ENCODE measurements at places on chromosomes 6 and 20.

DNA sequence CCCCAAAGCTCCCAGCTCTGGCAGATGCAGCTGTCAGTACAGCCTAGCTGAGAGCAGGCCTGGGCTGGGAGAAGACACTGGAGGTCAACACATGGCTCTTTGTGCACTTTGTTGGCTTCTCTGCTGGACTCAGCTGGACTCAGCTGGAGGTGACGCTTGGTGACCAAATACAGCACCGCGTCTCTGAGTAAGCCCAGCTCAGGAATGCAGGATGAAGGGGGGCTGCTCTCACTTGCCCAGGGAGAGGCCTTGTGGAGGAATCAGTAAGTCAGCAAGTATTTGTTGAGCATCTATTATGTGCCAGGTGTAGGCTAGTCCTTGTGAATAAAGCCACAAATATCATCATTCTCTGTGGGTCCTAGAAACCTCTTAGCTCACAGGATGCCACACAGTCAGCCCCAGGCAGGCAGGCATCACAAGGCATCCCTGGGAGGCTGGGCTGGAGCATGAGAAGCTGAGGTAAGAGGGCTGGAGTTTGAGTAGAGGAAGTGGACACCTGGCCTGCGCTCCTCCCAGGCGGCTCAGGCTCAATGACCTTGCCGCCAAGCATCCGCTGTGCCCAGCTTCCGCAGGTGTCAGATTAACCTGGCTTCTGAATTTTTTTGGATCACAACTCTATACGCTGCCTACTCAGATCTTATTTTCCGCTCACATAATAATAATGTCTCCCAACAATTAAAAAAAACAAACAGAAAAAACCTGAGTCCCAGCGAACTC lies 95.4 kb downstream of the TMEM170B start:
- no peak for DNase-seq

DNA sequence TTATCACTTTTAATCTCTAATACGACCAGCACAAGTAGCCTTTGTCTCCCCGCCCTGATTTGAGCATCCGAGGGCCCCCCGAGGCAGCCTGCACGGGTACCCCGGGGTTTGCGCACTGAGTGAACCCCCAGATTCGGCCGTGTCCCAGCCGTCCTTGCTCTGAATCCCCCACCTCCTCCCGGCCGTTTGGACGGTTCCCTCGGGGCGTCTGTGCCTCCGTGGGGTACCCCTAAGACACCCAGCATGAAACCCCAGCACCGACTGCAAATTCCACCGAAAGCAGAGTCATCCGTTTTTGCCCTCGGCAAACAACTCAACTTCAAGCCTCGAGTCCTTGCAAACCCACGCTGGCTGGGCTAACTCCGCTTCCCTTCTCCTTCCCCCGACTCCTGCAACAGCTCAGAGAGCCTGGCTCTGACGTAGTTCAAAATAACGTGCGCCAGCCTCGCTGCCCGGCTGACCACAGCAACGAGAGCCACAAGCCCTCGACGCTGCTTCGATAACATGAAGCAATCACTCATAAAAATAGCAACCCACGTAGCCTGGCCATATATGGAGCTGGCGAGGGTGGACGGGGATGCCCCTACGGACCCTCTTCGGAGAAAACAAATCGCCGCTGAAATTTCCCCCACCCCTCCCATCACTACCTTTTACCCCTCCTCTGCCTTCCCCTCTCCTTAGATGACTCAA lies 764 bp upstream of the SNAP25 start:
- DNase-seq = no peak

GRCh38 chr20:36856691-36857635 lies 19.0 kb upstream of the TLDC2 start:
- DNase-seq = peak; percentile 69

DNA sequence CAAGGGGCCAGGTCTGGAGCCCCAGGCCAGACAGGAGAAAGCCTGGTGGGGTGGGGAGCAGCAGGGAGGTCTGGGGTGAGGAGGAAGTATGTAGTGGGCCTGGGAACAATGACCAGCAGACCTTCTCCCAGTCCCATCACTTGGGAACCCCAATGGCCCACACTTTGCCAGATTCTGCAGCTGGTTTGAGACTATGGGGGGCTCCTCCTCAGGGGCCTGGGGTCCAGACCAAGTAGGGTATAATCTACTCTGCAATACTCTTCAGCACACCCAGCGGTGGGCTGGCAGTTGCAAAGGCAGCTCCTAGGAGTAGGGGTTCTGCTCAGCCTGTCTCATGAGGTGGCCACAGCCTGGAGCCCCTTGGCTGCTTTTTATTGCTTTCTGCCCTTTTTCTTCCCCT lies 52.8 kb downstream of the NPEPL1 start:
- DNase-seq = no peak

DNA sequence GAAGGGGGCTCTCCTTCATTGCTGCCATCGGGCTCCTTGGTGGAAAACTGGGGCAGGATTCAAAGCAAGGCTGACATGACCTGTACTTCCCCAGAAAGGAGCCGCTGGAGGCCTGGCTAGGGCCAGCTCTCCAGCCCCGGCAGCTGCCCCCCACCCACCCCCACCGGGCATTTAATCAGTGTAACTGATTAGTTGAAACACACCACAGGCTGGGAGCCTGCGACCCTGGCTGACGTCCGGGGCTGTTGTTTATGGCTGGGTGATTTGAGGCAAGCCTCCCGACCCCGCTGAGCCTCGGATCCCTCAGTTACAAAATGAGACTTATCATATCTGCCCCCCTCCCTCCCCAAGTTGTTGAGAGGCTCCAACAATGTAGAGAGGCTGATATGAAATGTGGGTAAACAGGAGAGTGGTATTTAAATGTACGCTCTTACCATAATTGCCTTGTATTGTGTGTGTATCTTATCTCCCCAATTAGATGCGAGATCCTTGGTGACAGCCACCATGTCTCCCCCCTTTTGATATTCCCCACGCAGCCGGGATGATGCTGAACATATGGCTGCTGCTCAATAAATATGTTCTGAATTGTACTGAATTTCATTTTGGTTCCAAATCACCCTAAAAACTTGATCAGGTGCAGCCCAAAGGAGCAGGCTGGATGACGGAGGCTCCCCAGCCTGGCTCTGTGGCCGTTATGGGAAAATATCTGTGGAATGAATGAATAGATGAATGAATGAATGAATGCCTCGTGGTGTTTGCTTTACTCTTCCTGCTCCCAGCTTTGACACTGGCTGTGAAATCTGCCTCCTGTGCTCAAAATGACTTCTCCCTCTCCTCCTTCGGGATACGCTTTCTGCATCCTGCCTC lies 31.8 kb upstream of the APCDD1L start:
- no peak for DNase-seq

DNA sequence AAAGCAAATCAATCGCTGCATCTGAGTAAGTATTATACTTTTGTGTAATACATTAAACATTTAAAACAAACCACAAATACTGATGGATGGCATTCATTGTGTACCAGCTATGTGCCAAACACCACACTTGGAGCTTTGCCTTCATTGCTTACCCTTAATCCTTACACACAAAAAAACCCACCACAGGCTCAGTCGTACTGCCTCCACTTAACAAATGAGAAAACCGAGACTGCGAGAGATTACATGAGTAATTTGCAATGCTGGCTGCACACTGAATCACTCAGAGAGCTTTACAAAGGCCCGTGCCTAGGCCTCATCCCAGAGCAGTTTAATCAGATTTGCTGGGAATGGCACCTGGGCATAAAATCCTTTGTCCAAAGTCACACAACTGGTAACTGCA lies 130.5 kb downstream of the EDN1 start:
- DNase-seq = no peak

DNA sequence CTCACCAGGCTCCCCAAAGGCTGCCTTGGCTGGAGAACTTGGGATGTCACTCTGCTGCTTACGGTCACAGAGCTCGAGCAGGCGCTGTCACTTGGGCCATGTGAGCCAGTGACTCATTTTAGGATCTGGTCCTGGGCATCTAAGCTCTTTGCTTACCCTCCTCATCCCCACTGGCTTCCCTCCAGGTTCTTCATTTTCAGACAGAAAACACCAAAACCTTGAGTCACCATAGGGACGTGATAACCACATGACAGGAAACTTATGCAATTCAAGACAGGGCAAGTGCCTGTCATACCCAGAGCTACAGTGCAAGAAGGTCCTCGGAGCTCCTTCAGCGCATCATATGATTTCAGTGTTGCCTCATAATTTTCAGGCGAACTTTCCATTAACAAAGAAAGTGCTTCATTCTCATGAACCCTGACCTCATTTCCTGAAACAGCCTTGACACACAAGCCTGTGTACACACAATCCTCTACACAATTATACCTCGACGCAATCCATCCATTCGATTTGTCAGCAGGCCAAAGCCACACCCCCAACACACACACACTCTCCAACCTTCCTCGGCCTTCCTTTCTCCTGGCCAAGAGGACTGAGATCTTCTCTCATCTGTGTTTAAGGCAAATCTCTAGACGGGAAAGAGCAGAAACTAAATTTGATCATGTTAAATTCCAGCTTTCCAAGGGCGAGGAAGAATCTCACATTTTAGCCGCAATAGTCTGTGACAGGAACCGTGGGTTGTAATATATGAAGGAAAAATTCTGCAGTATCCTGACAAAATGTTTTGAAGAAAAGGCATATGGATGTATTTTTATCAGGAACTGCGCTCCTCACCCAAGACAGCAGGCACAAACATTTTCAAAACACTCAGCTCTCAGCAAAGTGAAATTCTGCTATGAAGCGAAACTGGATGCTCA lies 25.3 kb downstream of the TBC1D7 start:
- DNase-seq = no peak

DNA sequence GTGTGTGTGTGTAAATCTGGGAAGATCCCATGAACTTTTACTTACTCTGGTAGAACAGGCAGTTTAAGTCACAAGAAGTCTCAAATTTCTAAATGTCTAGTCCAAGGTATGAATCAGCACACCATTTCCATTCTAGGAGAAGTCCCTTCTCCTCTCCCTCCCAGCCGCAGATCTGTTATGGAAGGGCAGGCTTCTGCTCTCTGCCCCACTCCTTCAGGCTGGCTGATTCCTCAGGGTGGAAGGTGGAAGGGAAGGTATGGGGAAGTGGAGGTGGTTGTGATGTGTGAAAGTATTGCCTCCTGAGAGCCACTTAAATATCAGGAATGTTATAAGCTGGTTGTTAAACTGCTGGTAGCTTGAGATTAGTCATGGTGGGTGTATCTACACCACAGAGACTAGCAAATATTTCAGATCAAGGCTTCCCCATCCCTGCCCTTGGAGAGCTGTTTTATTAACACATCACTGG lies 44.5 kb upstream of the LAMA4 start:
- DNase-seq = no peak

DNA sequence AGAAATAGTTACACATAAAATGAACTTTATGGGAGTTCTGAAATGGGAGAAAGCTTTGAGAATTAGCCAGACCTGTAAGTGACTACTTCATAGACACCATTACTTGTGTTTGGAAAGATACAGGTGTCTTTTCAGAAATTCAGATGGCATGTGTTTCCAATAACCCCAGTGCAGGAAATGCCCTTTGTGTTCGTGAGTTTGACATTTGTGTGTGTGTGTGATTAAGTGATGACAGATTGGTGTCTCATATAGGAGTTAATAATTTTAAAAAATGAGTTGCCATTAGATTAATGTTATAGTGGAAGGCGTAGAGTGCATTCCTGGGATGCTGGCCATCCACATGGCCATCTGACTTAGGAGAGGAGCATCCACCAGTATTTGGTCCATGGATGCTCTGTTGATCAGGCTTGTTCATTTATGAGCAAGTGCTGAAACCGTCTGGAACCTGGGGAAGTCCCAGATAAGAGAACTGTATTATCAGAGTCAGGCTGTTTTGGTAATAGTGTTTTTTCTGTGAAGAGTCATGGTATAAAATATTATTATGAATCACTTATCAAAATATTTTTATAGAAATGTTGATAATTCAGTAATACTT lies 3.1 kb downstream of the STK4 start:
- DNase-seq = no peak

- DNase-seq = no peak
These were observed 39.1 kb downstream of the VGLL2 start for GRCh38 chr6:117304446-117304845.

- DNase-seq = no peak
These were observed 81.5 kb upstream of the CST7 start for GRCh38 chr20:24867556-24867955.

GRCh38 chr6:134432036-134432435 lies 114.1 kb upstream of the SGK1 start:
- no peak for DNase-seq

- DNase-seq = no peak
These were observed 155.0 kb downstream of the GRM1 start for GRCh38 chr6:146183831-146184230.

DNA sequence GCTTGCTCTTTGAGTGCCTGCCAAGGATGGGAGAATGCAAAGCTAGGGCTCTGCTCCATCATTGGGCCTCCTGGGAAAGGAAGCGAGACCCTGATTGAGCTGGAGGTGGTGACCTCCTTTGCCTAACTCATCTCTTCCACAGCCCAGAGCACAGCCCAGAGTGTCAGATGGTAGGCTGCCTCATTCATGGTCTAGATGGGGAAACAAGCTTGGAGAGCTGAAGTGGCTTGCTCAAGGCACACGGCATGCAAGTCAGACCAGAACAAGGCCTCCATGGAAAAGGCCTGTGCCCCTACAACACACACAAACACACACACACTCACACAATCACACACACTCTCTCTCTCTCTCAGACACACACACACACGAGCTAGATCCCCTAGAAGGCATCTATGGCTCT lies 17.5 kb downstream of the TGM3 start:
- no peak for DNase-seq

DNA sequence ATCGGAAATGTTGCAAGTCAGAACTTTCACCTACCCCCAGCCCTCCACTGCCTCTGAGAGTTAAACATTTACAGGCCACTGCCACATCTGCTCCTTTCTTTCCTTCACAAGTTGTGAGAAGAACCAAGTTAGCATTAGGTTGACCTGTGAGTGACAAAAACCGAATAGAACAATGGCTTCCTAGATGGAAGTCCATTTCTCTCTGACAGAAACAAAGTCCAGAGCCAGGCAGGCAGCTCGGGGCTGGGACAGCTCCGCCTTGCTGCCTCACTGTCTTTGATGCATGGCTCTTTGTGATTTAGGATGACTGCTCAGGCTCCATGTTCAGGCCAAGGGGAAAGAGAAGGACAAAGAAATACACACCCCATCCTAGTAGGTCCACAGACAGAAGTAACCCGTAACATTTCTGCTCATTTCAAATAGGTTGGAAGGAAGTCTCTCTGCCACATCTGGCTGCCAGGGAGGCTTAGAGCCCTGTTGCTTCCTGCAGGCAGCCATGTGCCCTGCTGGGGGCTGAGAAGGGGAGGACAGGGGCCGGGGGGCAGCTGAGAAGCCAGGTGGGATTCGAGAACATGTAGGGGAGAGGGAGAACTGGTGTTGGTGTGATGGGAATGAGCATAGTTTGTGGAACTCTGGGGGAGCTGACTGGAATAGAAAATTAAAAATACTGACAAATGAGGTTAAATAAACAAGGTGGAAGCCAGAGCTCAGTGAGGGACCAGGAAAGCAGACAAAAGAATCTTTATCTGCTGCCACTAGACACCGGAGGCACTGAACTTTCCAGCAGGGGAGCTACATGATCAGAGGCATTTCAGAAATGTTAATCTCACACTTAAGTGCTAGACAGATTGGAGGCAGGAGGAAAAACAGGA lies 19.5 kb upstream of the IER3 start:
- no peak for DNase-seq

- no peak for DNase-seq
These were observed 3.5 kb upstream of the UBE2V1 start for GRCh38 chr20:50116368-50116999.
